Kidney (tissue), 22 donors: ENCODE measurements at places on chromosomes 3 and 15. TPM values are rescaled to one million over a fixed set of nuclear protein-coding genes. Genes with fewer than 3 reads are reported as not detected.
A peak's percentile ranks its signal among the peaks of the same experiment; 100 is the strongest.

DNA sequence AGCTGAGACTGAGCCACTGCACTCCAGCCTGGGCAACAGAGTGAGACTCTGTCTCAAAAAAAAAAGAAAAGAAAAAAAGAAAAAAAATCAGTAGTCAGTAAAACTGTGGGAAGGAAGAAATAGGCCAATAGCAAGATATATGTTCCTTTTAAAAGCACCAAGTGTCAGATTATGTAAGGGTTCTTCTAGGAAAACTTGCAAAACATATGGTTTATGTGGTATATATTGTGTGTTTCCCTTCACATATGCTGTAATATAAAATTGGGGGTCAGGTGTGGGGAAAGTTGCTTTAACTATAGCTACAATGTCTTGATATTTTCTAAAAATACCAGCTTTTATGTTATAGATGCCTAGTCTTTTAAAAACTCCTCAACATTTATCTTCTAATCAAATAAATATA, 64.6 kb downstream of the ESYT3 start:
- DNase-seq, result no peak
- H3K4me1 ChIP-seq, result no peaks in the 10 kb centered on the region
- H3K4me3 ChIP-seq, result no peak overlapping the region
- no peaks in the 10 kb centered on the region for H3K27me3 ChIP-seq

- no peak for DNase-seq
- H3K36me3 ChIP-seq, result no peaks in the 10 kb centered on the region
- no peaks in the 10 kb centered on the region for H3K27me3 ChIP-seq
- H3K4me1 ChIP-seq, result no peaks in the 10 kb centered on the region
- no peak overlapping the region for H3K4me3 ChIP-seq
These were observed 20.9 kb upstream of the UBP1 start for GRCh38 chr3:33461097-33461496.

Gene GRK7
- not detected for total RNA-seq

DNA sequence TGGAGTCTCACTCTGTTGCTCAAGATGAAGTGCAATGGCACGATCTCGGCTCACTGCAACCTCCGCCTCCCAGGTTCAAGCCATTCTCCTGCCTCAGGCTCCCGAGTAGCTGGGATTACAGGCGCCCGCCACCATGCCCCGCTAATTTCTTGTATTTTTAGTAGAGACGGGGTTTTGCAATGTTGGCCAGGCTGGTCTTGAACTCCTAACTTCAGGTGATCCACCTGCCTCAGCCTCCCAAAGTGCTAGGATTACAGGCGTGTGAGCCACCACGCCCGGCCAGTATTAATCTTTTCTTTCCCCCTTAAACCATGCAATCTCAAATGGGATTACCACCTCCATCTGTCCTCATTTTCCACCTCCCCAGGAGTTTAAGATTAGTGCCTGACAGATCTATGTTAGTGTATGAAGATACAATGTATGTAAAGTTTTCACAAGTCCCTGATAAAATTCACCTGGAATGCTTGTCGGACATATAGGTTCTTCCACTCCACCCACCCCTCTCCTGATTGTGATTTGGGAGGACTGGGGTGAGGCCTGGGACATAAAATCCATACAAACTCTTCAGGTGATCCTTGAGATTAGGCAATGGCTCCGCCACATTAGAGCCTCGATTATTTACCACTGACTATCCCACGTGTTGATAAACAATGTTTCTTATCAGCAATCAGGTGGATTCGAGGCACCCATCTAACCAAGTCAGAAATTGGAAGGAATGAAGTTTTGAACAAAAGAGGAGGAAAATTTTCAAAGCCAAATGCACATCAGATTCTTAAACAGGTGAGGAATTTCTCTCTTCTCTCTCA, 1.2 kb downstream of the PARL start:
- peak overlapping the region; percentile 91 for H3K4me3 ChIP-seq
- H3K27me3 ChIP-seq, result no peaks in the 10 kb centered on the region
- DNase-seq, result no peak
- H3K4me1 ChIP-seq, result peaks cover 12% of the 10 kb centered on the region
- no peak overlapping the region for H3K27ac ChIP-seq

Gene ROPN1
- total RNA-seq, result 0.54 TPM

Gene FBN1
- total RNA-seq, result 30.8 TPM

DNA sequence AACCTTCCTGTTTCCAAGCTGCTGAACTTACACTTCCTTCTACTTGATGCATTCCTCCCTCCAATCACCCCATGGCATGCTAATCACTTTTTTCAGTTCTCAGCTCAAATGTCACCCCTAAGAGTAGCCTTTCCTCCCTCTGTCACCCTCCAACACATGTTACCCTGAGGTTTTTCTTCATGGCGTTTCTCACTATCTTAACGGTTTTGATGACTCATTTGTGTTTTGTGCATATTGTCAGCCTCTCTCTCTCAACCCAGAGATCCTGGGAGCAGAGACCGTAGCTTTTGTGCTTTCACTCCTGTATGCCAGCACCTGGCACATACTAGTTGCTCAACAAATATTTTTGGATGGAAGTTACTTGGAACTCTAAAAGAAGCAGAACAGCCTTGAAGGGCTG, 24.5 kb downstream of the LRRC3B start:
- no peaks in the 10 kb centered on the region for H3K27me3 ChIP-seq
- H3K27ac ChIP-seq, result no peak overlapping the region
- no peaks in the 10 kb centered on the region for H3K36me3 ChIP-seq
- DNase-seq, result no peak

GRCh38 chr3:50211930-50212329, 6.9 kb downstream of the SLC38A3 start:
- H3K27ac ChIP-seq, result no peak overlapping the region
- H3K4me3 ChIP-seq, result no peak overlapping the region
- H3K4me1 ChIP-seq, result no peaks in the 10 kb centered on the region

DNA sequence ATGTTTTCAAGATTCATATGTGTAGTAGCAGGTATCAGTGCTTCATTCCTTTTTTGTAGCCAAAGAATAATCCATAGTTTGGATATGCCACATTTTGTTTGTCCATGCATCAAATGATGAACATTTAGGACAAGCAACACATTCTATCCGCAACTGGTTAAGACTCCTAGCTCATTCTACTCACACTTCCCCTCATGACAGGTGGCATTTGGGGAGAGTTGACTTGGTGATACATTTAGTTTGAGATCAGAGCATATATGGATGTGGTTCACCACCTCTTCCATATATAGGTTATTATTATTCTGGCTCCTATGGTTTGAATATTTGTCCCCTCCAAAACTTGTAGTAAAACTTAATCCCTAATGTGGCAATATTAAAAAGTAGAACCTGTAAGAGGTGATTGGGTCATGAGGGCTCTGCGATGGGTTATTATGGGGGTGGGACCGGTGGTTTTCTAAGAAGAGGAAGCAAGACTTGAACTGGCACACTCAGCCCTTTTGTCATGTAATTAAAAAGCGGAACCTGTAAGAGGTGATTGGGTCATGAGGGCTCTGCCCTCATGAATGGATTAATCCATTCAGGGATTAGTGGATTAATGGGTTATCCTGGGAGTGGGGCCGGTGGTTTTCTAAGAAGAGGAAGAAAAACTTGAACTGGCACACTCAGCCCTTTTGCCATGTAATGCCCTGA, 75.3 kb upstream of the HRH1 start:
- H3K4me3 ChIP-seq, result no peak overlapping the region
- no peaks in the 10 kb centered on the region for H3K36me3 ChIP-seq
- DNase-seq, result no peak

- H3K36me3 ChIP-seq, result no peaks in the 10 kb centered on the region
- H3K27me3 ChIP-seq, result no peaks in the 10 kb centered on the region
These were observed 941.1 kb upstream of the CFAP20DC start for GRCh38 chr3:59990915-59991314.

- H3K27me3 ChIP-seq, result no peaks in the 10 kb centered on the region
- no peak for DNase-seq
- H3K36me3 ChIP-seq, result no peaks in the 10 kb centered on the region
- H3K4me1 ChIP-seq, result no peaks in the 10 kb centered on the region
- H3K4me3 ChIP-seq, result no peak overlapping the region
These were observed 24.6 kb downstream of the CCR4 start for GRCh38 chr3:32975891-32976595.

GRCh38 chr3:191283400-191283799, 45.8 kb upstream of the CCDC50 start:
- H3K27me3 ChIP-seq, result no peaks in the 10 kb centered on the region
- H3K27ac ChIP-seq, result no peak overlapping the region
- no peak overlapping the region for H3K4me3 ChIP-seq
- H3K4me1 ChIP-seq, result no peaks in the 10 kb centered on the region
- DNase-seq, result no peak

DNA sequence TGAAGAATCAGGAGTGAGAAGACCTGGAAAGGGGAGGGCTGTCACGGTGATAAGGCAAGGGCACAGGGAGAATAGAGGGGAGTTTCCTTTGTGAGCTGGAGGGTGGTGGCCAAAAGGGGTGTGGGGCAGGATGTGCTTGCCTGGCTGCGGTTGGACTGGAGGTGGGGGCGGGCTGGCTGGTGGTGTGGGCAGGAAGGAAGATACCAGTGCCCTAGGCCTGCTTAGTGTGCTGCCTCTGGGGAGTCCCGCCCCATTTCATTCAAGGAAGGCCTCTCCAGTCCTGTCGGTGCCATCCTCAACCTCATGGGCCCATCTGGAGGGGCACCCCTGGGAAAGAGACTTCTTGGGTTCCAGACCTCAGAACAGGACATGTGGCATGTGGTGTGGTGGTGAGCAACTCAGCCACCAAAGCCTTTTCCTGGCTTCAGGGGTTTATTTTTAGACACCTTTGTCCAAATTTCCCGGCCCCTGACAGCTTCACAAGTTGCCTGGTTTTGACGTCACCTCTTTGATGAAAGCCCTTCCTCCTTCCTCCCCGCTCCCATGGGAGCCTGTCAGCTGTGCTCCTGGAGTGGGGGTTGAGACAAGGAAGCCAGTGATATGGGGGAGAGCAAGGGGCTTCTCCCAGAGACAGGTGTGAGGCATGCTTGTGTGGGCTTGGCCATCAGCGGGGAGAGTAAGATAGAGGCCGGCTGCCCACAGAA, 15.6 kb downstream of the TEX264 start:
- no peaks in the 10 kb centered on the region for H3K27me3 ChIP-seq
- H3K4me3 ChIP-seq, result no peak overlapping the region
- H3K27ac ChIP-seq, result peak overlapping the region; percentile 87

DNA sequence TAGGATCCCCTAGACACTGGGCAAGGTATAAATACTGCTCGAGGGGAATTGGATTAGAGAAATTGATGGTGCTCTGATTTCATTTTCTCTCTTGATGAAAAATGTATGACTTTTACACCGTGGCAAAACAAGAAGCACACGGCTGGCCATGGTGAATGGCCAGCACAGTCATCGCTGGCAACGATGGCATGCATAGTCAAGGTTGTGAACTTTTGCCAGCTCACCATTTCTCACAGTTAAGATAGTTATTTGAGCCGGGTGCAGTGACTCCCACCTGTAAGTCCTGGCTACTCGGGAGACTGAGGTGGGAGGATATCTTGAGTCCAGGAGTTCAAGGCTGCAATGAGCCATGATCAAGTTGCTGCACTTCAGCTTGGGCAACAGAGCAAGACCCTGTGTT, 95.4 kb downstream of the HMG20A start:
- H3K27ac ChIP-seq, result no peak overlapping the region
- no peaks in the 10 kb centered on the region for H3K27me3 ChIP-seq
- no peaks in the 10 kb centered on the region for H3K36me3 ChIP-seq
- H3K4me3 ChIP-seq, result no peak overlapping the region

Gene LNP1
- total RNA-seq, result 4.4 TPM

DNA sequence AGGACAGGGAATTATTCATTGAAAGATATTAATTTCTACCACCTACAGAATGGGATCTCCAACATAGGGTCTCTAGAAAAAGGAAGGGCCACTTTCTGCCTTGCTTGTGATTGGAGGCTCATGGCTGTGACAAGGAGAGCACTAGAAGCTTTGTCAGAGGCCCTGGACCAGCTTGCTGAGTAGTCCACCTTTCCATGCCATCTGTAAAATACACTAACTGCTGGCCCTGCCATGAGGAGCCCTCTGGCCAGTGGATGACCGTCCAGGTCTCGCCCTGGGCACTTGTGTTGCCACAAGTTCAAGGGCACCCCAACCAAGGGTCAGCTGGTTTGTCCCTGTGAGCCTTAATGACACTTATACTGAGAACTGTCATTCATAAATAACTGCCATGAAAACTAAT, 1.6 kb upstream of the SYNM start:
- no peak overlapping the region for H3K27ac ChIP-seq
- DNase-seq, result no peak
- no peaks in the 10 kb centered on the region for H3K36me3 ChIP-seq
- peaks cover 11% of the 10 kb centered on the region for H3K27me3 ChIP-seq

- DNase-seq, result no peak
- no peaks in the 10 kb centered on the region for H3K4me1 ChIP-seq
- no peaks in the 10 kb centered on the region for H3K36me3 ChIP-seq
- no peaks in the 10 kb centered on the region for H3K27me3 ChIP-seq
- no peak overlapping the region for H3K4me3 ChIP-seq
- H3K27ac ChIP-seq, result no peak overlapping the region
These were observed 26.8 kb upstream of the NR2C2 start for GRCh38 chr3:14920536-14920935.

- H3K27ac ChIP-seq, result no peak overlapping the region
- no peaks in the 10 kb centered on the region for H3K27me3 ChIP-seq
- H3K36me3 ChIP-seq, result no peaks in the 10 kb centered on the region
- no peak overlapping the region for H3K4me3 ChIP-seq
- no peak for DNase-seq
These were observed 190.4 kb upstream of the BCL6 start for GRCh38 chr3:187935623-187936156.

Gene PLA2G4D
- not detected for total RNA-seq

- no peak overlapping the region for H3K4me3 ChIP-seq
- H3K27ac ChIP-seq, result no peak overlapping the region
- no peak for DNase-seq
- H3K4me1 ChIP-seq, result peaks cover 5% of the 10 kb centered on the region
These were observed 22.8 kb downstream of the EFCC1 start for GRCh38 chr3:129023909-129024308.

Gene RPL4
- total RNA-seq, result 1,774 TPM

DNA sequence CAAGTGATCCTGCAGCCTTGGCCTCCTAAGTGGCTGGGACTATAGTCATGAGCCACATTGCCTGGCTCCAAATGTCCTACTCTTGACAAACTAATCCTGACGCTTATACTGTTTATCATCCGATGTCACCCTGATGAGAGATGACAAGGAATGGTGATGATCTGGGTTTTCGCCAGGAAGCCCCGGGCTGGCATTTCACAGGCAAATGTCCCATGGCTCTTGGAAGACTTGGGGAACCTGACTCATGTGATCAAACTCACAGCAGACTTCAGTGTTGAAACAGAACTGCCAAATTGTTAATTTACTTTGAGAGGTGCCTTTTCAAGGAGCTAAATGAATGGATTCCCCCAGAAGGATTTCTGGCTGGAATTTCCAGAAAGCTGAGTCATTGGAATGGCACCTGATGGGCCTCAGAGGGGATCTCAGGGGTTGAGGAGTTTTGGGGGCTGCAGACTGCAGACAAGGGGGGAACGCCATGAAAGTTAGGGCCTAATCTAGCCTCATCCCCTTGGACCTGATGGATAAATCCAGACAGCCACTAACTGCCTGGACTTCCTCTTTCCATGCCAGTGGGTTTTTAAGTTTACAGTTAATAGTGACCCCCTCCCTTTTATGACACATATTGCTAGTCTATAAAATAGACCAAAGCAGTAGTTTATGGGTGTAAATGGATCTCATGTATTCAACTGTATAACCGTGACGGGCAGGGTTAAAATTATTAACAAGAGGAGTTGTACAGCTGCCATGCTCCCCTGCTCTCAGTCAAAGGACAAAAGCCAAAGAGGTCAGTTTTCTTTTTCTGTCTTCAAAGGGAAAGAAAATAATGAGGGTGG, 146.6 kb downstream of the CHSY1 start:
- DNase-seq, result no peak
- no peak overlapping the region for H3K4me3 ChIP-seq
- no peak overlapping the region for H3K27ac ChIP-seq
- no peaks in the 10 kb centered on the region for H3K4me1 ChIP-seq

- H3K4me3 ChIP-seq, result no peak overlapping the region
- H3K27ac ChIP-seq, result no peak overlapping the region
- no peaks in the 10 kb centered on the region for H3K27me3 ChIP-seq
- no peaks in the 10 kb centered on the region for H3K4me1 ChIP-seq
These were observed 31.0 kb downstream of the GRIP2 start for GRCh38 chr3:14508966-14509795.

Gene C3orf22
- not detected for total RNA-seq
